ENCODE measurements at places on chromosomes 11 and 22.

DNA sequence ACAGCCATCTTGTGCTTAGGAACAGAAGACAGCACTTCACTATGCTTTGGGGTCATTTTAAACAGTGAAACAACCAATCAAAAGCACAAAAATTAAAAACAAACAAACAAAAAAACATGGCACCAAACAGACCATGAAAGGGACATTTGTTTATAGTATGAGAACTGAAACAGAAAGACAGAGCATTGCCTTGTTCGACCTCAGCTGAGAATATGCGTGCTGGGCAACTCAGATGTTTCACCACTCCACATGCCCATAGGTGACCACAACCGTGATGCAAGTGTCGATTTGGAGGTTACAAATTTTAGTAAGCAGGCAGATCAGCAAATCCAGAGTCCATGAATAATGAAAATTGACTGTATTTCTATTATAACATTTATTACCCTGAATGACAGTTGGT lies 30.0 kb downstream of the NNMT start:
- no peak for DNase-seq

DNA sequence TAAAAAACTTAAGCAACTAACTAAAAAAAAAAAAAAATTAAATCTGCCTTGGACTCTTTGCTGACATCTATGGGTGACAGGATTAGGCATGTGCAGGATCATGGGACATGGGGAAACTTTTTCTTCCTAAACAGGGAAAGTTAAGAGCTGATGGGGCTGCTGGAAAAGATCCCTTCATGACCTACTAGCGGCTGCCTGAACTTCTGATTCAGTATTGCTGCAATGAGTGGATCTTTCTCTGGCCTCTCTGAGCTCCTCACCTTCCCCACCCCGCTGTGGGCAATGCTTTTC lies 25.0 kb downstream of the OR5A2 start:
- no peak for DNase-seq

GRCh38 chr11:106581399-106581798 lies 436.9 kb downstream of the GUCY1A2 start:
- DNase-seq, result no peak

DNA sequence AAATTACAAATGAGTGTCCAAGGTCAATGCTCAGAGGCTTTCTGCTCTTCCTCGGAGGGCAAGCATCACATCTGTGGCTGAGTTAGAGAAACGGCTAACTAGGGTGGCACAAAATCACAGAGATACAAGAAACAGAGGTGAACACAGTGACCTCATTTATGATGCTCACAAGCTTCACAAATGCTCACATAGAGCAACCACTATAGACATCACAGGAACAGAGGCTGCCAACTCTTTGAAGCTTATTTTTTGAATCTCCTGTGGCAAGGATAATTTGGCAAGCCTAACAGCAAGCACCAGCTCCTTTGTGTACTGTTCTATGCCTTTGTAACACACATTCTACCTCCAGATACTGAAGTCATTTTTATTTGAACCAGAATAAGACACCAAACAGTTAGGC lies 416.5 kb upstream of the DDI1 start:
- DNase-seq, result no peak

- no peak for DNase-seq
These were observed 405.7 kb downstream of the BUD13 start for GRCh38 chr11:116366980-116367645.

DNA sequence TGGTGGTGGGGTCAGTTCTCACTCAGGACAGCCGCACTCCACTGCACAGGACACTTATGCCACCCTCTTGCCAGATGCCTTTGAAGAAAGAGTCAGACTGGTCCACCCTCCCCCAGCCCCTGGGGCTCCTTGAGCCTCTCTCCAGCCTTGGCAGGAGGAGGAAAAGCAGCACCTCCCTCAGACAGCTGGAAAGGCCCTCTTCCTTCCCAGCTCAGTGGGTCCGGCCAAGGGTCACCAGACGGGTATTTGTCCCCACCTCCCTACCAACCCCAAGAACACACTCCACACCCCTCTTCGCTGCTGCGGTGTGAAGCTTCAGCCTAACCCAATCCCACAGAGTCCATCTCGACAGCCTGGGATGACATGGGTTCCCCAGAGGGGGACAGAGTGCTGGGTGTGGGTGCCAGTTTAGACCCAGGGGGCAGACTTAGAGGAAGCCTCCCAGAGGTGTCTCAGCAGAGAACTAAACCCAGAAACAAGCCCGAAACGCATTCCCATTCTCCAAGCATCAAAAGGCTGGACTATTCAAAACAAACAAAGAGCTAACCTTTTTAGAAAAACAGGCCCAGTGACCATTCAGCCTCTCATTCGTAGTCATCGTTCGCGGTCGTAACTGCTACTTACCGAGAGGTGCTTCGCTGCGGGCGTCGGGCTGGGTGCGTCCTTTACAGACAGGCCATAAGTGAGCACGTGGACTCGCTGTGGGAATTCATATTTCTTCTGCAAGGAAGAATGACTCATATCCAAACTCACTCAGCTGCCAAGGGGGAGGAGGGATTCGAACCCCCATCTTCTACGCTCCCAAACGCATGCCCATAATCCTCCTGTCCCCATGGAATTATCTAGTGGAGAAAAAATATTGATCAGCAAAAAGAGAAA lies 57.5 kb upstream of the ANO1 start:
- DNase-seq, result no peak

- DNase-seq, result no peak
These were observed 796.3 kb upstream of the RAG2 start for GRCh38 chr11:37394236-37394870.

DNA sequence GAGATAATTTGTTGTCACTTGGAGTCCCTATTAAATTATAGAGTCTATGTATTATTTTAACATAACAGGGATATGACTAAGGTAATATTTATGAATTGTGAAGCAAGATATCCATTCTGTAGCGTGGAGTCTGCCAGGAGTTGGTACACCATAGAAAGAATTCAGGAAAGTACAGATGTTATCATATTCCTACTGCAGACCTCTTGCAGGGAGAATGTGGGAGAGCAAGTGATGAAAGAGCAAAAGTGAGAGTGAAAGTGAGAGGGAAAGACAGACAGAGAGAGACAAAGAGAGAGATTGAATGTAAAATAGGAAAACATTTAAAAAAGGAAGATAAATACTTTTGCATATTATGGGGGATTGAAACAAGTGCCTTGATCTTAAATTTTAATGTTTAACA lies 468.8 kb downstream of the CNTN5 start:
- no peak for DNase-seq

DNA sequence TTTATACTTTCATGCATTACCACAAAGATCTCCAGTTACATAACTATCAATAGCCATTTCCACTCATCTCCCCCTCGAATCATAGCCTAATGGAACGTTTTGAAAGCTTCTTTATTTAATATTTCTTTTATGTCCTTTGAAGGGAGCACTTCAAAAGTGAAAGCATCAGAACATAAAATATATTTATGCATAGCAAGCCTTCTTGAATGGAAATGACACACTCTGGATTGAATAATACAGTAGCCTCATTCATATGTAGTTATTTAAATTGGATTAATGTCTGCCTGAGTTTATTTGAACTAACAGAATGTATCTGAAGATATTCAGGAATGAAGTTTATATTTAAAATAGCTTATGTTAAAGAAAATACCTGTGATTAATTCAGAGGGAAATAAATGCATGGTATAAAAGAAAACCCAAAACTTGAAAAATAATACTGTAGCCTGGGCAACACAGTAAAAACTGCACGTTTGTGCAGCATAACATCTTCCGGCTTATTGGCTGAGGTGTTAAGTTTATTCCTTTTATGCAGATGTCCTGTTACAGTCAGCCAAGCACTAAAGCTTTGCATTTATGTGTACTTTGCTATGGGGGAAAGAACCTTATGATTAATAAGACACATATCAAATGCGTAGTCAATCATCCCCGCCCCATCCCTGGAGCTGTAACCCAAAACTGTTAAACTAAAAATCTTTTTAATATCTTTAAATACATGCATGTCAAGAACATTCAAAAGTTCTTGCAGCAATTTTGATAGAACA lies 22.0 kb downstream of the OOSP3 start:
- DNase-seq, result no peak

- DNase-seq, result peak; percentile 77
These were observed at the start of gene TMEM121B for GRCh38 chr22:17121233-17122195. Gene TMEM121B, minus strand, starts transcription at chr22:17121360. Its CDS starts 233 bp downstream, at chr22:17121127.

GRCh38 chr22:40463683-40464082 lies 93.3 kb downstream of the SGSM3 start:
- no peak for DNase-seq

DNA sequence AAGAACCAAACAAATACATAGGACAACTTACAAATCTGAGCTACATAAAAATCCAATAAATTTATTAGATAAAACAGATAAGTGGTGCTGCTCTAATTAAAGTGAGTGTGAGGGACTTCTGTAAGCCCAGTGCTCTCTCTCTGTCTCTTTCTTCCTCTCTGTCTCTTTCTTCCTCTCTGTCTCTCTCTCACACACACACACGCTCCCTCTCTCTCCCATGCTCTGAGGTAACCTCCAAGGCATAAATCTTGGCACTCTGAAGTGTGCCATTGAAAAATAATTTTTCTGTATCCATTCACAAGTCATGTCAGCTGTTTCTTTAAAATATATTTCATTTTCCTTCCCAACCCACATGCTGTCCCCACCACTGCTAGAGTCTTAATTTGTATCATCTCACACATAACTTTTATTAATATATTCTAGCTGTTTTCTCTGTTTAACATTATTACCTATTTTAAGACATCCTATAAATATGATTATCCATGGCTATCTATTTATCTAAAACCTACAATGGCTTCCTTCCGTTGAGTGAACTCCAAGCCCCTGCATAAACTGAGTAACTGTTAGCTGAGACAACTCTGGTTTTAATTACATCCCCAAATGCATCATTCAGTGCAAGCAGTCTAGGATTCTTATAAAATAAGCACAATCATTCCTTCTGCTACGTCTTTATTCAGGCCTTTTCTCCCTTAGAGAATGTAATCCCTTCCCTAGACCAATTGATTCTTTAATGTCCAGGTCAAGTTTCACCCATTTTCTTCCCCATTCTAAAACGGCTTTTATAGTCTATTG lies 57.4 kb upstream of the SLC5A12 start:
- DNase-seq, result no peak

DNA sequence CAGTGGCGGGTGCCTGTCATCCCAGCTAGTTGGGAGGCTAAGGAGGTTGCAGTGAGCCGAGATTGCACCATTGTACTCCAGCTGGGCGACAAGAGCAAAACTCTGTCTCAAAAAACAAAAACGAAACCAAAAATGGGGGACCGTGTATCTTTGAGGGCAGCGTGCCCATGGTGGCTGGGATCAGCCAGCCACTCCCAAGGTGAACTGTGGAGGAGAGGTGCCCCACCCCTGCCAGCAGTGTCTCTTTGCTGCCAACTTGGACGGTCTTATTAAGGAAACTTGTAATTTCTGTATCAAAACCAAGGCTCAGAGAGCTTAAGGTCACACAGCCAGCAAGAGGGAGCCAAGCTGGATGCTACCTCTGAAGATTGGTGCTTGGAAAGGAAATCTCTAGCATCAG lies 147.7 kb downstream of the CACNA1I start:
- DNase-seq, result no peak

DNA sequence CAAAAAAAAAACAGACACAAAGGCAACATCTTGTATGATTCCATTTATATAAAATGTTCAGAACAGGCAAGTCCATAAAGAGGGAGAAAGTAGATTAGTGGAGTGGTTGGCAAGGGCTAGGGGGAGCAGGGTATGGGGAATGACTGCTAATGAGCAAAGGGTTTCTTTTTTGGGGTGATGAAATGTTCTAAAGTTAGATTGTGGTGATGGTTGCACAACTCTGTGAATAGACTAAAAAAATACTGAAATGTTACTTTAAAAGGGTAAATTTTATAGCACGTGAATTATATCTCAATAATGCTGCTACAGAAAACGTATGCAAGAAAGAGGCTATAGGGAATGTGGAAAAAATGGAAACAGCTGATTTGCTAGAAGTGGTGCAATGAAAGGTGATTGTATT lies 155.1 kb downstream of the TENM4 start:
- no peak for DNase-seq

DNA sequence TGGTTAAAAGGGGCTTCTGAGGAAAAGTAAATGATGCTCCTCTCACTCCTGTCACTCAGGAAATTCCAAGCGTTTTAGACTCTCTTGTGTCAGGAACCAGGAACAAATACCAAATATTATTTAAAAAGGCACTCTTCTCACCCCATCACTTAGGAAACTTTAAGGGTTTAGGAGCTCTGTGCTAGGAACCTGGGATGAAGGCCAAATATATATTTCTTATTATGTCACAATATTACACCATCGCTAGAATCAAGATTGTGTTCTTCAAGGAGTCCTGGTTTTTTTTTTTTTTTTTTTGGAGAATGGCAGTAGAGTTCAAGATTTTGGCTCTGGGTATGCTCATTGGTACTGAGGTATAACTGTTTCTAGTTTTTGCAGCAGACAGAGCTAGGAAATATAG lies 79.0 kb upstream of the HEPHL1 start:
- DNase-seq, result no peak

DNA sequence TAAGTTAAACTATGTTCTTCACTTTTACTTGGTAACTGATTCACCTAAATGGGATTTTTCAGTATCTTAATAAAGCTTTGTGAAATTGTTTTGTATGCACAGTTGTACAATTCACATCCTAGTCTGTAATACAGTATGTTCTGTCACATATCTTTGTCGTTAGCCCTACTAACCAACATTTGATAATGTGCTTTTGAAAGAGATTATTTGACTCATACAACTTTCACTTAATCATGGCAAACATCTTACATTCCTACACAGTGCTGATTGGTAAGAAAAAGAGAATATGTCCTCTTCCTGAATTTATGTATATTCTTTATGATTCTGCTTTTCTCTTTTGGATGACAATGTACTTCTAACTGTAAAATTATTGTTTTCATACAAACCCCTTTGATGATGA lies 234.5 kb downstream of the METTL15 start:
- no peak for DNase-seq

DNA sequence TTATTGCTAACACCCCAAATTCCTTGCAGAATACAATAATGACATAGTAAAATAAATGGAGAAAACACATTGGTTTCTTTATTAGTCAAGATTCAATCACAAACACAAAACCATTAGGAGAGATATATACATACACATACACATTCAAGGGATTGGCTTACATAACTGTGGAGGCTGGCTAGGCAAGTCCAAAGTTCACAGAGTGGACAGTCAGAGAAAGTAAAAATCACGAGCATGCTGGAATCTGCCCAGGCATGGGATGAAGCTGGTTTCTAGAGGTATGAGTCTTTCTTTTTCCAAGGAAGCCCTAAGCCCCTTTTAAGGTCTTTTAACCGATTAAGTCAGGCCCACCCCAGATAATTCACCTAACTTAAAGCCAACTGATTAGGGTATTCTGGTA lies 13.6 kb upstream of the OR56B1 start:
- DNase-seq, result no peak

- DNase-seq, result no peak
These were observed 10.4 kb upstream of the MRPL17 start for GRCh38 chr11:6693342-6694228.

GRCh38 chr11:59923813-59924212 lies 14.4 kb upstream of the OOSP1 start:
- no peak for DNase-seq

- DNase-seq, result no peak
These were observed 31.4 kb downstream of the RSPH14 start for GRCh38 chr22:23110190-23110921.

Measured in frontal cortex (tissue), 4 donors.